Activated CD4-positive, alpha-beta T cell treated with anti-CD3 and anti-CD28 coated beads for 4 hours (primary cell): ENCODE measurements at places on chromosomes 5 and 9.

- no peak for DNase-seq
These were observed 37.1 kb upstream of the C6 start for GRCh38 chr5:41250351-41250987.

- DNase-seq = no peak
These were observed 61.4 kb upstream of the RUFY1 start for GRCh38 chr5:179488975-179489374.

GRCh38 chr9:2332663-2333062 lies 288.9 kb upstream of the VLDLR start:
- no peak for DNase-seq

GRCh38 chr9:138105123-138105415 lies 227.5 kb downstream of the CACNA1B start:
- DNase-seq = no peak

- DNase-seq = no peak
These were observed 398.0 kb upstream of the KIF2A start for GRCh38 chr5:61907995-61908394.

DNA sequence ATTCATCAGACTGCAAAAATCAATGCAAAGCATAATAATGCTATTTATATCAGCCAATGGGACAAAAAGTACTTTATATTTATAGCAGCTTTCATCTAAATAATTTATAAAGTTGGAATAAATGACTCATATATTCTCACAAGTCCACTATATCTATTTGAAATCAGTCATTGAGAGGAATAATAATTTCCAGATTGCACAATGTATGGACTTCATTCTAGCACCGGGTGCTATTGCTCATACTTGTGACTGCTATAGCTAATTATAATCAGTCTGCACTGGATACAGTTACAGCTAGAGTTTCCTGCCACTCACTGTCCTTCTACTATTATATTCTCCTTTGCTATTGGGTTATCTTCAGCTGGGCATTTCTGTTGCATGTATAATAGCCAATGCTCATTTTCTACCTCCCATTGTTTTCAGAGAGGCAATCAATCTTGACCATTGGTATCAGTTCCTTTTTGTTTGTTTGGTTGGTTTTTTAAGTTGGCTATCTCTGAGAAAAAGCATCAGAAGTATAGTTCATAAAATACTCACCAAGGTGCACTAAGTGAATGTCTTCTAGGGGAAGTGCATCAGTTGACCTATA lies 1.9 kb downstream of the CDH18 start:
- DNase-seq = no peak

DNA sequence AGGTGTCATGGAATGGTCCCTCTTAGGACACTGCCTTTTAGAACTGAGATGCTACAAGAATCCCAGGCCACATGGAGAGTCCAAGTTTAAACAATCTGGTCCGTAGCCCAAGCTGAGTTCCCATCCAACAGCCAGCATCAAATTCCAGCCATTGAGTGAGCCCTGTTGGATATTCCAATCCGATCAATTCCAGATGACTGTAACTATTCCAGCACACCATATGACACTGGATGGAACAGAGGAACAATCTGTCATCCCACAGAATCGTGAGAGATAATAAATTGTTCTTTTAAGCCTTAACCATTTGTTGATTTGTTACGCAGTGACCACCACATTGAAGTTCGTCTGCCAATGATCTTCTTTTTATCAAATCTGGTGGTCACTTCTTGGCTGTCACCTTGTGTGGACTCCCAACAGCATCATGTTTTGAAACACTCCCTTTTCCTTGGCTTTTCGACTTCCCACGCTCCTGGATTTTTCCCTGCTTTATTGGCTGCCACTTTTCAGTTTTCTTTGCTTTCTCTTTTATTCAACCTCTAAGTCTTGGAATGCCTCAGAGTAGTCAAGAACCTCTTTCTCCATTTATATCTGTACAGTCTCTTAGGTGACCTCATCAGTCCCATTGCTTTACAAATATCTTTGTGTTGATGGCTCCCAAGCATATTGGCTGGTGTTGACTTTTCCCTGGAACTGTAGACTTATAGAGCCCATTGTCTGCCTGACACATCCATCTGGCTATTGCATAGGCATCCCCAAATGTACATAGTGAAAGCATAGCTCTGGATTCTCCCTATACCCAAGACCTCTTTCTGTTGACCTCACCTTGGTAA lies 46.1 kb downstream of the TNFSF15 start:
- no peak for DNase-seq

DNA sequence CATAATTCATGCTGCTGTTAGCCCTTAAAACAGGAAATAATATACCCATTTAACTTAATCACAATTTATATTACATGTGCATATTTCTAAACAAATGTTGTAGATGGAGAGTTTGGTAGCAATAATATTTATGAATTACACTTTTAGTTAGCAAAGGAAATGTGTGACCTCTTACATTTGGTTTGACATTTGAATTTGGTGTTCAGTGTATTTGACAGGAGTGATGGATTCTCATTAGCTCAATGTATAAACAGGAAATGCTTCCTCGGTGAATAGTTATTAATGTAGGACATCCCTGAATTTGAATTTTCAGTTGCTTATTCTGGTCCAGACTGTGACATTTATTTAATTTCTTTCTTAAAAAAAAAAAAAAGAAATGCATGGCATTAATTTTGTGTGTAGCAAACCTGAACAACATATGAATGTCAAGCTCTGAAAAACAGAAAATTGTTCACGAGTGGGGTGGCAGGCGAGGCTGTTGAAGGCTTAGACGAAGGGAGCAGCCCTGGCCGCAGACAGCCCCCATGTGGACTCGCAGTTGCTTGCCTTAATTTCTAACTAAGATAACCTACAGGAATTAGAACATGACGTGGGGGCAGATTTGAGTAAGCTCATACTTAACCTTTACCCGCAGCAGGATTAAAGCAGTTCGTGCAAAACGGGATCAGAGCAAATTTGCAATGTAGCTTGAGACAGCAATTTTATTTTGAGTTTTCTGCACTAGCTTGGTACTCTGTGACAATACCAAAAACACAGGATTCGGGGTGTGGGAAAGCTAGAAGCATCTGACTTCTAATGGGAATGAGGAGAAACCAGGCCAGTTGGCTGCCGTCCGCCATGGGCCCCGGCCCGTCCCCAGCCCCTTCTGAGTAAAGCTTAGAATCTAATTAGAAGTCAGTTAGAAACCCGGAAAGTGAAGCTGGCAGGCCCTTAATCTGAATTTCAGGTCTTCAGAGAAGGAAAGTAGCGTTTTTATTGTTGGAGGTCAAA lies 134.3 kb downstream of the MACROH2A1 start:
- no peak for DNase-seq

DNA sequence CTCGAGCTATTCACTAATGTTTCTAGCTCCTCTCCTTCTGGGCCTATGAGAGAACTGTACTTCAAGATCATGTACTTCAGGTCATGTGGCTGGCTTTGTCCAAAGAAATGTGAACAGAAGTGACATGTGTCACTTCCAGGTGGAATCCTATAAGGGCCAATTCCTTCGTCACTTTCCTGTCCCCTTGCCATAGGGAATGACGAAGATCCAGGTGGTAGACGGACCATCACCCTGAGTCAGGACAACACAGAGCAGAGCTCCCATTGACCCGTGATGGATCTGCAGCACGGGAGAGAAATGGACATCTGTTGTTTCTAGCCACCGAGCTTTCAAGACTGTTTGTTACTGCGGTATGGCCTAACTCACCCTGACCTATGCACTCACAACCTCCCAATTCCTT lies 157.0 kb downstream of the DRD1 start:
- DNase-seq = no peak

GRCh38 chr5:114419959-114420358 lies 58.1 kb downstream of the KCNN2 start:
- DNase-seq = no peak

- DNase-seq = no peak
These were observed 34.6 kb downstream of the SGCD start for GRCh38 chr5:156361436-156362109.

GRCh38 chr9:10255758-10256157 lies 357.0 kb downstream of the PTPRD start:
- DNase-seq = no peak

- DNase-seq = no peak
These were observed 113.4 kb downstream of the TLE1 start for GRCh38 chr9:81575956-81576355.

DNA sequence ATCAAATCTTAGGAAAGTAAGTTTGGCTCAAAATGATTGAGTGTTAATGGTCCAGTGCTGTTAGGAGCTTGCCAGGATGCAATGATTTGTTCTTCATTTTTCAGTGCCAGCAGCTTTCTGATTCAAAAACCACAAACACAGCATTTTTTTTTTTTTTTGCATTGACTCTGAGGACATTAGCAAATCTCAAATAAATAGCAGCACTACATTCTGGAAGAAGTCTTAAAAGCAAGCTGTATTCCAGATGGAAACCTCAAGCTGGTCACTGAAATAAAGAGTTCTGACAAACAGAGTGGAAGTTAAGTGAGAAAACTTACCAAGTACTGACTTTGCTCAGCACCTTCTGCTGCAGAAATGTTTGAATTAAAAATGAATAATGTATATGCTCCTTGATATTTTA lies 1653.1 kb upstream of the CDH9 start:
- DNase-seq = no peak

- no peak for DNase-seq
These were observed 2.9 kb upstream of the DPM2 start for GRCh38 chr9:127940593-127940992.

DNA sequence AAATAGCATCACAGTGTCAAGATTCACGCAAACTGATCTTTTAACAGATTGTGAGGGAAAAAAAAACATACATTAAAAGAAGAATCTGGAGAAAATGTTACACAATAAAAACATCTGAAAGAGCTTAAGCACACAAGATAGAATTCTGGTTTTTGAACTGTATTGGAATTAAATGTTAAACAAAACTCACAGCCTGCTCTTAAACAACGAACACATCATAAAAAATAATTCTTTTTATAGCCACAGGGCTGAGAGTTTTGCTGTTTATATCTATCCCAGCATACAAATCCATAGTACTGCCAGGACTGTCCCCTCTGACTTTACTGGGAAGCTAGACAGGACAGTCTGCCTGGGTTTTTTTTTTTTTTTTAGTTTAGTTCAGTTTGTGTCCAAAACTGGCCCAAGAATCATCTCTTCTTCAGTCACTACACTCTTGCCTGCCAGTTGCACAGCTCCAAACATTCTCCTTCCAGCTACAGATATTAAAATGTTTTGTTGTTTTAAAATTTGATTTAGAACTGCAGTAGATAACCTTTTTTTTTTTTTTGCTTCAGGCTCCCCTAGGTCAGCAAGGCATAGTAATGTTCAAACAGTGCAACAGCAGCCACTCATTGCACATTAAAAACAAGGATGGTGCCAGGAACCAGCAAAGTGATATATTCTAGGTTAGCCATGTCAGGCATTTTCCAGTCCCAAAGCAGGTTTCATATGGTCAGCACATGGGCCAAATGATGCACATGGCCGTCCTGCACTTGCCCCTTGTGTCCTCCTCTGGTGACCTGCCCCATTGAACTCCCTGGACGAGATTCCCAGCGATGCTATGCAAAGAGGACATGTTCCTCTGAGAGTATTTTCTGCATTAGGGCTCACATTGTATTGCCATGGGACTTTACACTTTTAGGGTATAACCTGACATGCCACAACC lies 173.6 kb downstream of the ARL15 start:
- DNase-seq = no peak

- no peak for DNase-seq
These were observed 12.9 kb upstream of the MOB3B start for GRCh38 chr9:27542508-27542907.

- no peak for DNase-seq
These were observed 96.9 kb upstream of the FSTL4 start for GRCh38 chr5:133709209-133709725.

DNA sequence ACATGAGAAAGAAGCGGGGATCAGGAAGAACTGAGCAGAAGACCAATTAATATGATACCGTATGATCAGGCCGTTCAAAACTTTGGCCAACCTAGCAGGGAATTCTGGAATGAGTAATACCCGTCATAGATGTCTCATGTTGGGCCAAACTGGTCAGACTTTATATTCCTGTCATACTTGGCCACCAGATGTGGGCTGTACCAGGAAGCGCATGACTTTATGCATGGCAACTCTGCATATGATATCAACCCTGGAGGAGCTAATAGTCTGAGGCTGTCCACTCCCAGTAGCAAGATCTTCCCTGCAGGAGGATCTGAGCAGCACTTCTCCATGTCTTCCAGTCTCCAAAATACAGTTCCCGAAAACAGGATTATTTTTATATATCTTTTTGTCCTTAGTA lies 68.5 kb upstream of the NAA35 start:
- DNase-seq = no peak

DNA sequence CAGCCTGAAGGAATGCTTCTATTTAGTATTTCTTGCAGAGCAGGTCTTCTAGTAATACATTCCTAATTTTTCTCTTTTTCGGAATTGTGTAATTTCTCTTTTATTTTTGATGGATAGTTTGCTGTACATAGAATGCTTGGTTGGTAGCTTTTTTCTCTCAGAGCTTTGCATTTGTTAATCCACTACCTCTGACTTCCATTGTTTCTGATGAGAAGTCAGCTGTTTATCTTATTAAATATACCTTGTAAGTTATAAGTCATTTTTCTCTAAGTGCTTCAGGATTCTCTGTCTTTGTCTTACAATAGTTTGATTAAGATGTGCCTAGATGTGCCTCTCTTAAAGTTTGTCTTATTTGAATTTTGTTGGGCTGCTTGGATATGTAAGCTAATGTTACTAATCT lies 101.9 kb downstream of the HTR1A start:
- no peak for DNase-seq

DNA sequence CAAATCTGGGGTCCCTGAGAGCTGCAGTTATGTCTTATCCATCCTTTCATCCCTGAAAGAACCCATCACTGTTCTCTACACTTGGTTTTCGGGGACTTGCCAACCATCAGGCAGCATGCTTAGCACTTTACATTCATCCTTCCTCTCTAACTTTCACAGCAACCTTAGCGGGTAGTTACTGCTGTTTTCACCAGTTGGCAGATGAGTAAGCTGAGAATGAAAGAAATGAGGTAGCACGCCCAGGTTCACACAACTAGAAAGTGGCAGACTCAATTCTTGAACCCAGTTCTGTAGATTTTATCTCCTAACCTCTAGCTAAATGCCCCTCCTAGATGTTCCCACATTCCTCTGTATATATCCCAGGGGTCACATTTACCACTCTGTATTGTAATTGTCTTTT lies 342.0 kb upstream of the WWC1 start:
- no peak for DNase-seq

DNA sequence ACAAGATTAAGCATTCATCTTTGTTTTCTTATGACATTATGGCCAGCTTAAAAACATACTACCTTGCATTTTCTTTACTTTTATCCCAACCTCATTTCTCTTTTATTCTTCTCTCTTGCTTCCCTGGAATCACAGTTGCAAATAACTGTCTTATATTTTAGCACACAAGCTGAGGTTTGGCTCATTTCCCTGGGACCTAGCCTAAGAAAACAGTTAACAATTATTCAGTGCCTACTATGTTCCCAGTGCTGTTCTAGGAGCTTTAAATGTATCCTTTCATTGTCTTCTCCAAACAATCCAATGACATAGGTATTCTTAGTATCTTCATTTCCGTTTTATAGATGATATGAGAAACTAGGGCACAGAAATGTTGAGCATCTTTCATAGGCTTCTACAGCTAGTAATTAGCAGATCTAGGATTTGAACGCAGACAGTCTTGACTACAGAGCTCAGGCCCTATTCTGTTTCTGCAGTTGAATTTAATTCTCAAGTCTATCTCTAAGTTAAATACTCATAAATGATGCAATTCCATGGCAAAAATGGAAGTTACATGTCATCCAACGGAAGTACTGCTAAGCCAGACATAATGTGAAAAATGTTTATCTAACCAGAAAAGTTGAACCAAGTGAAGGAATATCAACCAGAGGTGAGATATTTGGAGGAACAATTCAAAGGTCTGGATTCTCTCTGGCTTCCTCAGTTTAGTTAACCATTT lies 52.3 kb upstream of the MTAP start:
- no peak for DNase-seq

GRCh38 chr5:5985332-5985731 lies 393.0 kb downstream of the MED10 start:
- no peak for DNase-seq
